Adipocyte (in vitro differentiated cells): ENCODE measurements at places on chromosomes 2 and 18.

GRCh38 chr2:200615247-200615646 is 29.4 kb downstream of the AOX1 start:
- DNase-seq, result peak; percentile 79

DNA sequence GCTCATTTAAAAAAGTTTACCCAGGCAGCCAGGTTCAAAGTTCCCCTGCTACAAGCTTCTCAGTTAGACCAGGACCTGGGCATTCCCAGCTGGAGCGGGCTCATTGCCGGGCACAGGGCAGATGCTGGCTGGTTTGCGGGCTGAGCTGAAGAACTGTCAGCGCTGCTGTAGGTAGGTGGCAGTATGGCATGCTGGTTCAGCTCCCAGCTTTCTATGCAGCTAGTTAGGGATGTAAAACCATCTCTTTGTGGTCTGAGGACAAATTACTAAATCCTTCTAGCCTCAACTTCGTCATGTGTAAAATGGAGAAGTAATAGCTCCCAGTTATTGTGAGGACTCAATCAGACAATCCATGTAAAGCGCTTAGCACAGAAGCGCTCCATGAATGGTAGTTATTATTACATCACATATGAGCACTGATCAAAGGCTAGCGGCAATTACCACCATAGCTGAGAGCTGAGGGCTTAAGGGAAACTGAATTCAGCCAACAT is 2.4 kb upstream of the LDLRAD4 start:
- DNase-seq, result peak; percentile 81

GRCh38 chr2:29314816-29315571 is 199.8 kb downstream of the CLIP4 start:
- DNase-seq, result no peak

DNA sequence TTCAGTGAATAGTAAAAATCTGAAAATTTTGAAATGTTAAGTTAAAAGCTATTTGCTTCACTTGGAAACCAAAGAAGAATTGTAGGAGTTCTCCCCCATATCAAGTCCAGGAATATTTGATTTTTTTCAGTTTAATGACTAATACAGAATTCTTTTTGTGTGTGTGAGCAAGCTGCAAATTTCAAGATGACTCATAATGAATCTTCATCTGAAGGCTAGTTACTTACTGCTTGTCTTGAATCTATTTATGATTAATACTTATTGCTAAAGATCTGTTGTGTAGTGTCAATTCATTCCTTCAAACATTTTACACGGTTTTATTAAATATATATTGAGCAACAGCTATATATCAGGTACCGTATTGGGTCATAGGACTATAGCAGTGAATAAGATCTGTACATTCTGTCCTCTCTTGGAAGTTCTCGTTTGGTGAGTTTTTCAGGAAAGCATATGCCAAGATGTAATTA is 47.8 kb upstream of the CAVIN2 start:
- peak; percentile 69 for DNase-seq

DNA sequence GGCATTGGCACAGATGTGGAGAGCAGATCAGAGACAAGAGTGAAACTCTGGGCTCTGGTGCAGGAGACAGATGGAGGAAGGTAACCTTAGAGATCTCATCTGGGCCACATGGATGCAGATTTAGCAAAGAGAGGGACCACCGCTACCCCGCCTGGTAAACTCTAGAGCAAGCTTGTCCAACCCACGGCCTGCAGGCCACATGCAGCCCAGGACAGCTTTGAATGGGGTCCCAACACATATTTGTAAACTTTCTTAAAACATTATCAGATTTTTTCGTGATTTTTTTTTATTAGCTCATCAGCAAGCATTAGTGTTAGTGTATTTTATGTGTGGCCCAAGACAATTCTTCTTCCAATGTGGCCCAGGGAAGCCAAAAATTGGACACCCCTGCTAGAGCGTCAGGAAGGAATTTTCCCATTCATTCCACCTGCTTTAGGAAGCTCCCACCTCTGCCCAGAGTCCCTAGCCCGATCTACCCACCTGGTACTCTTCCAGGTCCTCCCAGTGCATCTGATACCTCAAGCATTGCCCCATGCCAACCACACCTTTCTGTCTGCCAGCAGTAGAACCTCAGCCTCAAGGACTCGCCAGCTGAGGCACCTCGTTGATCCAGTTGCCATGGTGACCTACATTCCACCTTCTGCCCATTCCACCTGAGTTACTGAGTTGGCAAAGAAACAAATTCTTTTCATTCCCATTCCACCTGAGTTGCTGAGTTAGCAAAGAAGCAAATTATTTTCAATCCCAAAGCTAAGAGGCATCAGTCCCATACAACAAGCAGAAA is at the start of gene CIB4:
Gene CIB4 (minus strand): TSS at position 586 of the 784 bp plus-strand sequence. CDS start 52 bp downstream, at position 534.
- DNase-seq, result no peak

DNA sequence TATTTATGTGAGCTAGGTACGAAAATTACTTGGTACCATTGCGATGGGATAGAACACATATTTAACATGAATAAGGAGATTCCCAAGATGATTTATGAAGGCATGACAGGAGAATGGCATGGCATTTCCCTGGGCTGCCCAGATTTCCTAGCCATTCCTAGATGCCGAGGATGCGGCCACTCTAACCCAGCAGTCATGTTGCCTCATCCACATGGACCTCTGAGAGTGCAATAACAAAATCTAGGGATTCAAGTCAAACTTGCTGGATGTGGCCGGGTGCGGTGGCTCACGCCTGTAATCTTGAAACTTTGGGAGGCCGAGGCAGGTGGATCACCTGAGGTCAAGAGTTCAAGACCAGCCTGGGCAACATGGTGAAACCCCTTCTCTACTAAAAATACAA is 110.8 kb upstream of the ARL4C start:
- DNase-seq, result no peak

GRCh38 chr2:15311201-15311907 is 249.8 kb downstream of the NBAS start:
- DNase-seq, result no peak

- DNase-seq, result peak; percentile 29
Measured at GRCh38 chr18:54205959-54206358, 18.5 kb downstream of the MBD2 start.

GRCh38 chr2:198238429-198238828 is 434.0 kb downstream of the PLCL1 start:
- DNase-seq, result no peak

- no peak for DNase-seq
Measured at GRCh38 chr18:64474773-64475172, 325.9 kb upstream of the LINC00305 start.

DNA sequence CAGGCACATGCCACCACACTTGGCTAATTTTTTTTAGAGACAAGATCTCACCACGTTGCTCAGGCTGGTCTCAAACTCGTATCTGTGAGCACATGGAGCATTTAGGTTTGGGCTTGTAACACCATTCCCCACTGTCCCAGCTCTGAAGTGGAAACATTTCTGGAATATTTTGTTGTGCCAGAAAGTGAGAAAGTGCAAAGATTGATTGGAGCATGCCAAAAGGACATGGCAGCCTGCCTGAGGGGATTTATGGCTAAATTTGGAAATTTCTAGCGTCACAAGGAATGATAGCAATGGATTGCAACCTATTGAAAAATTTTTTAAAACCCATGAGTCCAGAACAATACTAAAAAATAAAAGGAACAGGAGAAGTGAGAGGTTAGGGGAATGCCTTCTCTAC is 136.8 kb downstream of the ESCO1 start:
- no peak for DNase-seq

DNA sequence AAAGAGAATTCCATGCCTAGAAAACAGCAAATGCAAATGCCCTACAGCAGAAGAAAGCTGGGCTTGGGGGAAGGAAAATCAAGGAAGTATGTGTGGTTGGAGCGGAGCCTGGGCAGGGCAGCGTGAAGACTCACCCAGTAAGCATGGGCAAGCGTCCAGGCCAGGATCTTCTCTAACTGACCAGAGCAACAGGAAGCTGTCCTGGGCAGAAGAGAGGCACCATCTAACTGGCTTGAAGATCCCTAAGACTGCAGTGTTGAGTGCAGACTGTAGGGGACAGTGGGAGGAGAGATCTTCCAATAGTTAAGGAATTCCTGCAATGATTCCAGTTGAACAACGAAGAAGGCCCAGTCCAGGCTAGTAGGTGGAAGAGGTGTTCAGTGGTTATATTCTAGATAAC is 57.9 kb downstream of the NXPH2 start:
- DNase-seq, result peak; percentile 7

DNA sequence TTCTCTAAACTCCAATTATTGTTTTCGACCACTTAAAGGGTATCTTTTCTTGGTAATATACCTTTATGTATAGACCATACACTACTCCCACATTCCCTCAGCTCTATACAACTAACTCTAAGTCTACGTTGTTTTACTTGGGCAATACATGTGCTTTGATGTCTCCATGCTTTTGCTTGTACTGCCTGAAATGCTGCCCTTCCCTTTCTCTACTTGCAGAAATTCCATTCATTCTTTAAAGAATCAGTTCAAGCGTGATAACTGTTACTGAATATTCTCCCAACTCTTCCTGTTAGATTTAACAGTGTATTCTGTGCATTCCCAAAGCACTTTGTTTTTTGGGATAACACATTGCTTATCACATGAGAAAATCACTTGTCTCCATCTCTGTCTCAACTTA is 157.0 kb upstream of the AQP4 start:
- DNase-seq, result no peak

DNA sequence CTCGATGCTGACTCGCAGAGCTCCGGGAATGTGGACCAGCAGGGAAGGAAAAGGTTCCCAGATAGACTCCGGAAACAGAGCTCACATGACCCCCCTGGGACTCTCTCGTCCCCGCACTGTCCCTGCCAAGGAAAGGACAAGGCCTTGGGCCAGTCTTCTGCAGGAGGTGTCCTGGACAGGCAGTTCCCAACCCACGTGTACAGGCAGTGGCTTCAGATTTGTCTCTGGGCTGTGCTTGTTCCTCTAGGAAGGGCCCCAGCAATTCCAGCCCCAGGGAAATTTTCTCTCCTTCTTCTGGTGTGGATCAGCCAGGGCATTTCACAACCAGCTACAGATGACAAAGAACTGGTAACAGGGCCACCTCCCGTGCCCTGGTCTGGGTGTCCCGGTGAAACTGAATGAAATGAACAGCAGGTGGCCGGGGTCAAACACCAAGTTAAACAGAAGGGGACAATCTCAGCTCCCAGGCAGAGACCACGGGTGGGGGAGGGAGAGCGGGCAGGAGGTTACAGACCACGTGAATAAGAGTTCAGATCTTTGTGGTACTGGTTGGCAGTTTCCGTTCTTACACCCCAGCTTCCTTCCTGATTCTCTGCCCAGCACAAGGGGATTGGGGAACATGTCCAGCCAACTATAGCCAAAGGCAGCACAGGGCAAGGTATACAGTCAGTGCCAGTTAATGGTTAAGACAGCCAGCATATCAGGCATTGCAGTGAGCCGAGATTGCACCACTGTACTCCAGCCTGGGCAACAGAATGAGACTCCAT is 52.2 kb upstream of the CAB39 start:
- peak; percentile 27 for DNase-seq

DNA sequence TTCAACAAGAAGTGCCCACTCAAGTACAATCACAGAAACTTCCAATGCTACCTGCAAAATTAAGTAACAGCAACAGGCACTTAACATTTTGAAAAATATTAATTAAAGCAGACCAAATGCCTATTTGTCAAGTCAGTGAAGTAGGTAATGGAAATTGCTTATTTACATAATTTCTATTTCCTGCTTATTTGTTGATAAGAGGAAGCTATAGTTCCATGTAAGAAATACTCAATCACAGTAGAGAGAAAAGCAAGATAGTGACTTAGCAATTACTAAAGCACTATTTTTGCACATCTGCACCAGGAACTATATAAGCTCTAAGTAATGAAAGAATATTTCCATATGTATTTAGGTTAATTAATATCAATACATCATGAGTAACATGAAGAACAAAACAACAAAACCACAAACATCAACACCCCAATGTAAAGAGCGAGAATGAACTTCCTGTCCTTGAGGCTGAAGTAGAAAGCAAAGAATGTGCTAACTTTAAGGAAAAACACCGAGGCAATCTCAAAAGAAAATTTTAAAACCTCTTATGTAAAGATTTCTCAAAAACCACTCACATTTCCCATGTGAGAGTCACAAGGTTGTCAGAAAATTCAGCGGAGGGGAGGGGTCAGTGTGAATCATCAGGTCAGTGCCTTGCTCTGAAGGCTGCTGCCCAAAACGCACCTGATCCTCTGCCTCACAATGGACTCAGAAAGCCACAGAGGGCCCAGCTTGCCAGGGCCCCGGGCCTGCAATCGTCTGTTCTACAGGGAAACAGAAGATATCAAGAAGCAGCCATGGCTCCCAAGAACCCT is 12.5 kb downstream of the NPC1 start:
- peak; percentile 49 for DNase-seq

DNA sequence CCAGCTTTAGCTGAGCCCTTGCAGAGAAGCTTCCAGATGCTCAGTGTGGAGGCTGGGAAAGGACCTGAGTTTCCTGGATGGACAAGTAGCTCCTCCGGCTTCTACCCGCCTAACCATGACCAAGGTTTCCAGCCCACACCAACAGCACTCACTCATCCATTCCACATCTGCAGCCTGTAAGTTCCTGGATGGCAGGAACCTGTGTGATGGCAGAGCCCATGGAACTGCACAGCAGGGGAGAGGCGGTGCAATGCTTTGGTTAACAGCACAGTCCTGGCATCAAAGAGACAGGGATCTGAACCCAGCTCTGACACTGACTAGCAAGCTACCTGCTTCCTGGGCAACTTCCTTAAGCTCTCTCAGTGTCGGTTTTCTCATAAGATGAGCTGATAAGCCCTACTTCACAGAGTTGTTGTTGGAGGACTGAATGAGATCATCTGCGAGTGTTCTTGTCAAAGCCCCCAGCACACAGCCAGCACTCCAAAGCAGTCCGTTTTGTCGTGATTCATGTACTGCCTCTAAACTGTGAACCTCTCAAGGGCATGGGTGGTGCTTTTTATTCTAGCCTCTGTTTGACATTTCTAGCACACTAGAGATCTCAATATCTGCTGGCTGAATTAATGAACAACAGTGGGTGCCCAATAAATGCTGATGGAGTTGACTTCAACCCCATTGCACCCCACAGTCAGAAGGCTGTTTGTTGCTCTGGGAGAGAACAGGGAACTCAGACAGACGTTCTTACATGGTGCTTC is 41.6 kb upstream of the OTOF start:
- no peak for DNase-seq

GRCh38 chr2:241095594-241096290 is 6.3 kb downstream of the MTERF4 start:
- DNase-seq, result no peak

DNA sequence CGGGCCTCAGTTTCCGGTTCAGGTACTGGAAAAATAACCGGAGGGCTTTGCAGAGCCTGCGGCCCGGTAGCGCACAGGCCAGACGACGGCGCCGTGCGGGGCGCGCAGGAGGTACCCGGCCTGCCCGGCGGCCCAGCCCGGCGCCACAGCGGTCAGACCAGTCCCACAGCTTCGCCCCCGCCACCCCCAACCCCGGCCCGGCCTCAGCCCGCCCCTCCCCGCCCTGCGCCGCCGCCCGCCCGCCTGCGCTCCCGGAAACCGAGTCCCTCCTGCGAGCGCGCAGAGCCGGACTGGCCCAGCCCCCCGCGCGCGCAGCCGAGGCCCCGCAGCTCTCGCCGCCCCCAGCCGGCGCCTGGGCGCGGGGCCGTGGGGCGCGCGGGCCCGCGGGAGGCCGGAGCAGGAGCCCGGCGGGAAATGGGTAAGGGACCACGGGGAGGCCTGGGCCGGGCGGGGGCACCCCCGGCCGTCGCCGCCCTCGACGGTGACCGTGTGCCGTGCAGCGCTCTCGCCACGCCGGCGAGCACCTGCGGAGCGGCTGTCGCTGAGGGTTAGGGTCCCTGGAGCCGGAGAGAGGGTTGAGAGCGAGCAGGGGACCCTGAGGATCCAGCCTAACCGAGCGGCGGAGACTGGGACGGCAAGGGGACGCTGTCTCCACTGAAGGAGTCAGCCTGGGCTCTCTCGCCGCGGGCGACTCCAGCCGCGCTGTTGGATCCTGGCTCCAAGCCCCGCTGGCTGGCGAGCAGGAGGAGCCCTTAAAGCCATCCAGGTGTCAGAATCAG is 16.5 kb upstream of the PSD4 start:
- peak; percentile 73 for DNase-seq

- DNase-seq, result no peak
Measured at GRCh38 chr2:196101325-196101991, 32.8 kb upstream of the DNAH7 start.
